GM04503 (cell line): ENCODE measurements at places on chromosomes 13 and 19.

DNA sequence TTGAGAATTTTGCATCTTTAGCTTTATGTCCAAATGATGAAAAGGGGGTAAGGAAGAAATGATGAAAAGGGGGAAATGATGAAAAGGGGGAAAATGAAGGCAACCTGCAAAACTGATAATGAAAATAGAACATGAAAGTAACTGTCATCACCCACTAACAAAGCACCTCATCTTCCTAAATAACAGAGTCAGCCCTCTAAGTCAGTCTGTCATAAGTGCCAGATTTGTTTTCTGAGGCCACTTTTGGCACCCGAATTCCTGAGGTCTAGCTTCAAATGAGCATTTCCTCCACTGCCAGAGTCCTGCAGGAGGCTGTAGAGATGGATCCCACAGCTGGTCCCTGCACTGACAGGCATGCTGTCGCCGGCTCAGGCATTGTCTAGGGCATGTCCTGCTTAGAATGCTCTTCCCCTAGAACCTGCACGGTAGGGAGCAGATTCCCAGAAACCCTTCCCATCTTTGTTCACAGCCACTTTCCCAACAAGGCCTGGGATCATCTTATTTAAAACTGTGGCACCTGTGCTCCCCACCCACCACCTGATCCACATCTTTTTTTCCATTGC lies 25.3 kb downstream of the RAP2A start:
- no peak for DNase-seq

- no peak for DNase-seq
Observed at GRCh38 chr19:50890422-50891252, 17.4 kb downstream of the KLK2 start.

GRCh38 chr19:2720777-2721569 lies at the start of gene DIRAS1:
TSS of gene DIRAS1 (minus strand) at chr19:2721372. CDS start at chr19:2717806, 3,566 bp downstream.
- no peak for DNase-seq

GRCh38 chr19:38389101-38389925 lies 816 bp downstream of the SPRED3 start:
- DNase-seq: peak; percentile 38

- DNase-seq: no peak
Observed at GRCh38 chr13:38899571-38899970, 91.1 kb downstream of the STOML3 start.

DNA sequence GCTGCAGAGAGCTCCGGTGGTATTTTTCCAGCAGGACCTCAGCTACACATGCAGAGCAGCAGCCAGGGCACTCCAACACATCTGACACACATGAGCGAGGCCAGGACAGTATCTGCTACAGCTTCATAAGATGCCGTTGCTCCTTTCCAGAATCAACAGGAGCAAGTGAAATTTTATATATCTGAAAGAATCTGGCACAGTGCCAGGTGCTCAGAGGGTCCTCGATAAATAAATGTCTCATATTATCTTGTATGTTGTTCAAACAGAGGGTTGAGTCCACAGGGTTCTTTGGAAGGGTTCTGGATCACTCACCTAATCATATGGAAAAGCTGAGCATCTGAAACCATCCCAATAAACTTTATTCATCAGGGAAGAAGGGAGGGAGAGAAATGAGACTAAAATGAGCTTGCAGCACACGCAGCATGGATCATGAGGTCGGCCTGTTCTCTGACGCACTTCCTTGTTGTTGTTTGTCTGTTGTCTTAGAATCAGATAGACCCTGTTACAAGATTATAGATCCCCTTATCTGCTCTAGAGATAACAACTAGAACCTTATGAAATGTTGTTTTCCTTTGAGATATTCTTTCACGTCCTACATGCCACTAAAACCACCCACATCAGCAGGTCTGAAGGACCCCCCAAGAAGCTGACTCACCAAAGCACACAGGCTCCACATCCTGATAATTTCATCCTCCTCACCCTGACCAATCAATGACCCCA lies 3.2 kb upstream of the METTL21C start:
- no peak for DNase-seq

- DNase-seq: no peak
Observed at GRCh38 chr19:30083125-30083681, 141.2 kb downstream of the URI1 start.
